ENCODE measurements at places on chromosomes 4 and X.

DNA sequence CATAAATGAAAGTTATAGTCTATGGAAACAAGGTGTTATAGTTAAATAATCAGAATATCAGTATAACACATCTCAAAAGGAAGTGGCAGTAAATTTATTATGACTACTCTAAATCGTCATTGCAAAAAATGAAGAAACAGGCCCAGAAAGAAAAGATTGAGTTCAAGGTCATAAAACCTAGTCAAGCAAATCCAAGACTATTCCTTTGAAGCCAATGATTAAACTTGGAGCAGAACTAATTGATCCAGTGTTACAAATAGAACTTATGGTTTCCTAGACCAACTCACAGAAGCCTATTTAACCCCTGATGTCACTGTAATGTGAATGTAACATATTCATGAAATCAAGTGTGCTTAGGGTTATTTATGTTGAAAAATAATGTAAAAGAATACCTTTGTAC is 1.9 kb downstream of the FAM199X start:
- no peak for DNase-seq

- no peak for DNase-seq
These were observed 249.1 kb upstream of the DIAPH2 start for GRCh38 chrX:96435378-96436035.

DNA sequence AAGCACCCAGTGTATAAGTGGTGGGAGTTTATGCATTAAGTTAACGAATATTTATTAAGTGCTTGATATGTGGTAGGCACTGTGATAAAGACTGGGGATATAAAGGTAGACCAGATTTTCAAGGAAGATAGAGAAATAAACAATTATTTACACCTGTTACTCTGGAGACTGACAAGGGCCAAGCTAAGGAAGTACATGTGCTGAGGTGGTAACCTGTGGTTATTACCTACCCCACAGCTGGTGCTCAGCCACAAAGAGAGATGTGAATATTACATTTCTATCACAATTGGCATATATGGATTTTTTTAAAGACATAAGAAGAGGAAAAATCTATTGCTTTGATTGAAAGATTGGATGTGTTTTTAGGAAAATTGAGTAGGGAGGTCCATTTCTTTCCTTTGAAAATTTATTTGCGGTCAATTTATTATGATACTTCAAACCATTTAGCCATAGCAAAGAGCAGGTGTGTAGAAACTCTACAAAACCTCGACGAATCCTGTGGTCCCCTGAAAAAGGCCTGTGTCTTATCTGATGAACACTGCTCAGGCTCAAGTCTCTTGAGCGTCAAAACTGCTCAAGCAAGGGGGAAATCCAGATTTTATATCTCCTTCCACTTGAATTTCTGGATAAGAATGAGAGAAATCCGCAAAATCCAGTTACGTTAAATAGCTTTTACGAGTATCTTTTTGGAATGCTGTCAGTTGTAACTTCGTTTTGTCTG is 217.7 kb upstream of the HAND2 start:
- no peak for DNase-seq

- no peak for DNase-seq
These were observed 55.8 kb upstream of the ENPP6 start for GRCh38 chr4:184273166-184274147.

GRCh38 chrX:2632533-2633504 is 58.3 kb upstream of the CD99 start:
- DNase-seq = no peak

DNA sequence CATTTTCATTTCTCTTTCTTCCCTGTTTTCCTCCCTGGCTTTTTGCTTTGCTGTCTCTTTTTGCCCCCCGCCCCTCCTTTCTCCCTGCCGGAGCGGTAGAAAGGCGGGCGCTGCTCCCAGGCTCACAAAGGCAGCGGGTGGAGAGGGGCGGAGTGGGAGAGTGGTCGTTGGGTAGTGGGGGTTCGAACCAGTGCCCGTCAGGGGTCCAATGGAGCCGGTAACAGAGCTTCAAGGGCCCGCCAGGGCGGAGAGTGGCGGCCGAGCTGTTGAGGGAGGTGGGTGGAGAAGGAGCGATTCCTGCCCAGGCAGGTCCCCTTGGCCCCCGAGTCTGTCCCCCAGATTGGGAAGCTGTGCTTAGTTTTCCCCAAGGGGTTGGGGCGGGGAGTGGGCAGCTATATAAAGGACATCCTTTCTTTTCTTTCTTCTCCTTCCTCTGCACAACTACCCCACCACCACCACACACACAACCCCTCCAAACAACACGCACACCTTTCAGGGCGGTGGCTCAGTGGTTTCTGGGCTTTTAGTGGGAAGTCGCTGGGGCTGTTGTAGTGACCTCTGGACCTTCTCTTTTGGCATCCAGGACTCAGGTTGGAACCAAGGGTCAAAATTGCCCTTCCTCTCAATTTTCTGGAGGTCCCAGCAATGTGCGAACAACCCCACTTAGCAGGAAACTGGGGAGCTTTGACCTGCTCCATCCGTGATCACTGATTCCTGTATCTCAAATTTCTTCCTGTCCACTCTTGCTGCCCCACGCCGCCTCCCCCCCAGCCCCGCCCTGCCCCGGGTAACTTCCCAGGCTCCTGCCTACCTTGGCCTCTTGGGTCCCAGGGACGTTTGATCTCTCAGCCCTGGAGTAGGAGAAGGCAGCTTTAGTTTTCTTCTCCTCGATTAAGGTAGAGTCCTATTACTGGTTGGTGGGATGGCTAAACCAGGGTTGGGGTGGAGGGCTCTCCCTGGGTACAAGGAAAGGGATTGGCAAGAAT is 1.9 kb downstream of the EFNB1 start:
- no peak for DNase-seq

DNA sequence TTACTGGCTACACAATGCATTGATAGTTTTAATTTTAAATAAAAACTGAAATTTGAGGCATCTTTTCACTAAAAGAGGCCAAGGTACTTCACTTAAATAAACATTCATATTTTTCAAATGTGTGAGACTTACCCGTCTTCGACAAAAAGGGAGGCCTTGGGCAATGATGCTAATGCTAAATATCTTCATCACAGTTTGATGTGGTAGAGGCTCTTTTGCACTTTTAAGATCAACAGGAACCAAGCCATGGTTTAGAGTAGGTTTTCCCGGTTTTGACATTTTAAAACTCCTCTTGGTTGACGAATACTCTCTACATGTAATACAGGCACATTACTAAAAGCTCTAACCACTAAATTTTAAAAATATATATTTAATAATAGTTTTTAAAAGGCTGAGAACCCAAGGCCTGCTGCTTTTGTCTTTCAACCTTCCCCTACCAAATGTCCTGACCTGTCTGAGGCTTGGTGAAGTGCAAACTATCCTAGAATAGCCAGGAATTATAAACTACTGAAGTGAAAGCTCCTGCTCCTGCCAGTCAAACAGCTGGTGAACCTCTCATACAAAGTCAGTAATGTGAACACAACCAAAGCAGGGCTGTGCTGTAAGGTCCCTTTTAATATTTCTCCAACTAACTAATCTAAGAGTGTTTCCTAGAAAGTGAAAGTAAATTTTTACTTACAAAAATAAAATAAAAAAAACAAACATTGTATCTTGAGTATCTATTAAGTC is 153.7 kb downstream of the FBXW7 start:
- DNase-seq = no peak

GRCh38 chrX:18146954-18147353 is 73.7 kb downstream of the BEND2 start:
- no peak for DNase-seq

DNA sequence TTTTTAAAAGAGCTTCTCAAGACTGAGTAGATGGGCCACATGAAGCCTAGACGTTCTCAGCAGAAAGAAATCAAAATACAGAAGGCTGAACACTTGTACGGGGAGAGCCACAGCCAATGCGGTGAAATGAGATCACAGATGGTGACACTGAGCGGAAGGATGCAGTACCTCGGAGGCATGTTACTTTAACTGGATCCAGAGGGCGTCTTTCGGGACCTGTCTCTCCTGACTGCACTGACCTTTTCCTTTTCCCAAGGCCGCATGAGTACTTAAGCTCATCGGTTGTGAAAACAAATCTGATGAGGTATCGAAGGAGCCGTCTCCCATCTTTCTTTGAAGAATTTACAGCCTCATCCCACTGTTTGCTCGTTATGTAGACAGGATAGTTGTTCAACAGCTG is 32.6 kb downstream of the BEND4 start:
- DNase-seq = no peak

GRCh38 chr4:76943790-76944189 is 5.8 kb upstream of the SEPTIN11 start:
- no peak for DNase-seq

GRCh38 chr4:26150948-26151347 is 169.9 kb upstream of the RBPJ start:
- DNase-seq = no peak

DNA sequence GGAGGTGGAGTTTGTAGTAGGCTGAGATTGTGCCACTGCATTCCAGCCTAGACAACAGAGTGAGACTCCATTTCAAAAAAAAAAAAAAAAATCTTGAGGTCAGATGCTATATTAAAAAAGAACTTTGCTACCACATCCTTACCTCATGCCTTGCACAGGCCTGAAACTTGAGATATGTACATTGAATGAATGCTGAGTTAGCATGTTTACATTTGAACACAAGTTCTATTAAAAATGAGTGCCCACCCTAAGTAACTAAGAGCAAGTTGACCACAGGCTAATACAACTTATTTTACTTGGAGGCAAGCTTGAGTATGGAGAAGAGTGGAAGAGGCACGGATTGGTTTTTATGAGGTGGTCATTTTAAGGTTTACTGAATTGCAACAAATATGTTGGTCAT is 276.6 kb upstream of the GATB start:
- DNase-seq = no peak

GRCh38 chr4:25096251-25096980 is 63.8 kb downstream of the SEPSECS start:
- no peak for DNase-seq

- DNase-seq = no peak
These were observed 326.5 kb downstream of the ASMT start for GRCh38 chrX:1941321-1941720.

DNA sequence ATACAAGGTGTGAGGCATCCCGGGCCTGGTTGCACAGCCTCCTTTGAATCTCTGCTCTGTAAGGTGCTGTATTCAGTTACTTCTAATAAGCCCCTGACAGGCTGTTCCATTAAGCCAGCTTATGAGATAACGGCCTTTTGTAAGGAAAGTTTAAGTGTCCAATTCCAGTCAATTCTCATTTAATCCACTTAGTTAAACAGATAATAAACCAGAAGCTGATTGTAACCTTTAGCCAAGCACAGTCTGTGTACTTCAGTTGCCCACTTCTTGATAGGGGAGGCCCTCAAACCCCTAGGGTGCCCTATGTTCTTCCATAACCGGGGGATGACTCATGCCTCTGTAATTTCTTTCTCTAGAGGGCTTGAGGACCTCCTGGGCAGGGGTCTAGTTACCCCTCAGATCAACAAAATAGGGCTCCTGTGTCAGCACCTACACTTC is 63.4 kb downstream of the RASL11B start:
- peak; percentile 6 for DNase-seq

DNA sequence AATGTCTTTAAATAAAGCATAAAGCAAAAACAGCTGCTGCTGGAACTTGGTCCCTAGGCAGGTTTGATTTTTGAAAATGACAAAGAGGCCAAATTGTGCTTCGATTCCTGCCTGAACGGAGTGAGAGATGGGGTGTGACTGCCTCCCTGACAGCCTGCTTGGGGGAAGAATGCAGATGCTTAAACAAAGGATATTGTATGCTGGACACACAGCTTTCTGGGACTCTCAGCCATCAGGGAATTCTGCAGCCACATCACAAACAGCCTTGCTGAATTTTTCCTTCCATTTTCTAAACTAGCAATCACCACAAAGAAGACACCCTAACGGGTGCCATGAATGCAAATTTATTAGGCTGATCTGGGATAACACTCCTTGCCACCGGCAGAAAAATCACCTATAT is 83.9 kb upstream of the CPEB2 start:
- DNase-seq = no peak

- no peak for DNase-seq
These were observed 276.6 kb downstream of the ANK2 start for GRCh38 chr4:113325876-113326615.

DNA sequence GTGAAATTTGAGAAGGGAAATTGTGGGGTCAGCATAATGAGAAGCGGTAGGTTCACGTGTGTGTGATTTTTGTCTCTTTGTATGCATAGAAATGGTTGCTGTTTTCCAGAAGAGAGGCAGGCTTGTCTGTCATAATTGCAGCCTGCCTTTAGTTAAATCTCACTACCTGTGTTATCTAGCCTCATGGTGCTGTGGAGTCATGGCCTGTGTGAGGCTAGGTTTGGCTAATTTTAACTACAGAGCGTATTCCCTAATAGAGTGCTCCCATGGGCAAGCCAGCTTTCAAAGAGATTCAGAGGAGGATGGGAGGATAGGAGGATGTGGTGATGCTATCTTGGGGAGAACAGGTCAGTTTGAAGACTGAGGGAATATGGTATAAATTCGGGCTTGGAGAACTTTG is 23.6 kb downstream of the UPRT start:
- no peak for DNase-seq

GRCh38 chrX:2823795-2824386 is 4.8 kb upstream of the GYG2 start:
- DNase-seq = no peak

- no peak for DNase-seq
These were observed 511.4 kb upstream of the DIPK2B start for GRCh38 chrX:45712067-45712466.

GRCh38 chrX:2828344-2828958 is at the start of gene GYG2:
GYG2 (plus strand) TSS chrX:2828930; CDS start chrX:2830189, 1,259 bp downstream.
- no peak for DNase-seq

GRCh38 chr4:94256828-94257227 is 49.2 kb downstream of the SMARCAD1 start:
- DNase-seq = no peak

DNA sequence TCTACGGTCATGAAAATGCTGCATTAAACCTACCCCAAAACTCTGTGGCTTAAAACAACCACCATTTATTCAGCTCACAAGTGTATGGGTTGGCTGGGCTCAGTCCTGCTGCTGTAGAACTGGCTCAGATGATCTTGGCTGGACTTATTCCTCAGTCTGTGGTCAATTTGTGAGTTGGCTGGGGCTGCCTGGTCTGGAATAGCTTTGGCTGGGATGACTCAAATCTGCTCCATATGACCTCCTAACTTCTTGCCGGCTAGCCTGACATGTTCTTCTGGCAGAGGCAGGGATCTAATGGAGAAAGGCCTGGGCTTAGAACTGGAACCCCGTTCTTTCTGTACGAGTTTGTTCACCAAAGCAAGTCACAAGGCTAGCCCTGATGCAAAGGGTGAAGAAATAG is 71.7 kb downstream of the CFAP299 start:
- no peak for DNase-seq

- no peak for DNase-seq
These were observed 14.0 kb upstream of the GABRA3 start for GRCh38 chrX:152465132-152465531.

DNA sequence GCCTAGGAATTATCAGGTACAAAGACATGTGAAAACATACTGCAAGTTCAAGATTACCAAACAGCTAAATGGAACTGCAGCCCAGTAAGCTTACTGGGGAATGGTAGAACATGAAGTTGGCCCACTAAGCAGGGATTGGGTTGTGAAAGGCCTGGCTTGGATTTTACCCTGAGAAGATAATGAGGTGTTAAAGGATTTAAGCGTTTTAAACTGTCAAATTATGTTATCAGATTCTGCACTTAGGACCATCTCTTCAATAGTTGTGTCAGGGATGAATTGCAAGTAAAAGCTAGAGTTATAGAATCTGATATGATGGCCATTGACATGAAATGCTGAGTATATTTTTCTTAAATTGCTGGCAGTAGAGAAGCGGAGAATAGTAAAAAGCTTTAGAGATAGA is 225.7 kb downstream of the GRID2 start:
- DNase-seq = no peak
